Endothelial cell of coronary artery (primary cell): ENCODE measurements at places on chromosomes 5 and 9. TPM values are rescaled to one million over a fixed set of nuclear protein-coding genes. Genes with fewer than 3 reads are reported as not detected.

The SPATA31A5 gene
- total RNA-seq = not detected in 2 replicates

The C5orf63 gene
- 0.63 and 3.0 TPM in 2 replicates for total RNA-seq

The CCL28 gene
- total RNA-seq = 0.18 and 0.38 TPM in 2 replicates

The TRIM32 gene
- total RNA-seq = 15.3 and 19.3 TPM in 2 replicates

The PCDH12 gene
- total RNA-seq = 16.8 and 39.3 TPM in 2 replicates

The CTSV gene
- 0.54 and 0.85 TPM in 2 replicates for total RNA-seq

The STK32A gene
- under 0.01 and 0.38 TPM in 2 replicates for total RNA-seq

The CAVIN4 gene
- 1.6 and 2.0 TPM in 2 replicates for total RNA-seq

The IL33 gene
- total RNA-seq = 39.9 and 138 TPM in 2 replicates

The CYFIP2 gene
- total RNA-seq = 15.5 and 18.8 TPM in 2 replicates

The SPAAR gene
- 10.4 and 12.7 TPM in 2 replicates for total RNA-seq

The TAF11L5 gene
- total RNA-seq = not detected in 2 replicates

The SPTAN1 gene
- 484 and 510 TPM in 2 replicates for total RNA-seq

The IGIP gene
- total RNA-seq = 3.7 and 7.9 TPM in 2 replicates

The PCDHB14 gene
- 1.3 and 1.6 TPM in 2 replicates for total RNA-seq

The DRD1 gene
- total RNA-seq = not detected in 2 replicates

The CATSPER3 gene
- total RNA-seq = 0.09 and 0.19 TPM in 2 replicates

The NR3C1 gene
- 17.6 and 25.0 TPM in 2 replicates for total RNA-seq
